ENCODE measurements at places on chromosomes 5 and 9. TPM values are rescaled to one million over a fixed set of nuclear protein-coding genes. Genes with fewer than 3 reads are reported as not detected.

DNA sequence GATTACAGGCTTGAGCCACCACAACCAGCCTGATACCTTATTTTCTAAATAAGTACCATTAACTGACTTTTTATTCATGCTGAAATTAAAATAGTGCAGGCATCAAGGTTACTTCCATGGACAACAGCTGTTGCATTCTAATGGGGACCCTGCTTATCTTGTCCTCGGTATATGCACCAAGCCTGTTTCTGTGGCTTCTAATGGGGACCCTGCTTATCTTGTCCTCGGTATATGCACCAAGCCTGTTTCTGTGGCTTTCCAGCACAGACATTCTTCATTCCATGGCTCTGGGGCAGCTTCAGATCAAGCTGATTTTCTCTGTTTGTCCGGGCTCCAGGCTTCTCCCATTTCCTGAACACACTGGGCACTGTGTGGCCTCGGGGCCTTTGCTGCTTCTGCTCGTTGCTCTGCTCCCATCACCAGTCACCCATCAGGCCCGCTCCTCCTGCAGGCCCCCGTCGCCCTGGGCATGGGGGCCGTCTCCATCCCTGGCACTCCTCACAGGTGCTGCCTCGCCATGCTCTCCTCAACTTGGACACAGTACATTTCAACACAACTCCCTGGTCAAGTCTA, 30.7 kb downstream of the ZNF354A start:
- DNase-seq, result no peak

DNA sequence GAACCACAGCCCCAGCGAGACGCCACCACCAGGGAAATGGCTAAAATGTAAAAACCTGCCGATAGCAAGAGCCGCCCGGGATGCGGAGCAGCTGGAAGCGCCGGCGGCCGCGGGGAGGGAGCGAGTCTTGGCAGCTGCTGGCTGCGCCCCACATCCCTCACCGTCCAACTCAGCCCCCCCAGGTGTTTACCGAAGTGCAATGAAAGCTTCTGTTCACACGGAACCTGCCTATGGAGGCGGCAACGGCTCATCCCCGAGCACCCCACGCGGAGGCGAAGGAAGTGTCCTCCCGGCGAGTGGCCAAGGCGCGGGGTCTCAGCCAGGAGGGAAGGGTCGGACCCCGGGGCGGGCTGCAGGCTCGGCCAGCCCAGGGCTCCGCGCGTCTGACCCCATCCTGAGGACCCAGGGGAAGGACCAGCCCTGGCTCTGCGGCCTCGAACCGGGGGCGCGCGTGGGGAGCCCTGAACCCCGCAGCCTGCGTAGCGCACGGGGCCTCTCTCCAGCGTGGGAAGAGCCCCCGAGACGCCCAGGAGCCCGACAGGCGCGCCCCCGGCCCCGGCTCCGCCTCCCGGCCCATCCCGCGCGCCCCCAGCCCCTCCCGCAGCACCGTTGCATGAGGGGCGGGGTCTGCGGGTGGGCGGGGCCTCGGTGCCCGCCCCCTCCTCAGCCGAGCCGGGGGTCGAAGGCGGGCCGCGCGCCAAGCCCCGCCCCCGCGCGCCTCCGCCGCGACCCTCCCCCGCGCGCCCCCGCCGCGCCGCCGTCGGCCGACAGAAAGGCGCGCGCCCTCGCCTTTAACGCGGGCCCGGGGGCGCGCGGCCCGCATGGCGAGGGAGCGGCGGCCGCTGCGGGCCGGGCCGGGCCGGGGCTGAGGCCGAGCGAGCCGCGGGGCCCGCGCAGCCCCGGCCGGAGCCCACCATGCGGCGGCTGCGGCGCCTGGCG, at the start of gene DIPK1B:
TSS of gene DIPK1B (plus strand) at position 822 of the 939 bp plus-strand sequence. CDS start at position 916, 94 bp downstream.
- DNase-seq, result peak; percentile 57

DNA sequence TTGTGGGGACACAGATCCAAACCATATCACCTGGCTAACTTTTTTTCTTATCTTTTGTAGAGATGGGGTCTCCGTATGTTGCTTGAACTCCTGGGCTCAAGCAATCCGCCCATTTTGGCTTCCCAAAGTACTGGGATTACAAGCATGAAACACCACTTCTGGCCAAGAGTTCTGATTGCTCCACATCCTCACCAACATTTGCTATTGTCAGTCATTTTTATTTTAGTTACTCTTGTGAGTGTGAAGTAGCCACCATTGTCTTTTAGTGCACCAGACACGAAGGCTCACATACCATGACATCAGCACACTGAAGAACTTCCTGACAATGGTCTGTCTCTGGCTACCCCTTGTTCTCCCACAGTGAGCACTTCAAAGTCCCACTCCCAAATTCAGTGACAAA, 17.3 kb downstream of the PLAC8L1 start:
- no peak for DNase-seq

DNA sequence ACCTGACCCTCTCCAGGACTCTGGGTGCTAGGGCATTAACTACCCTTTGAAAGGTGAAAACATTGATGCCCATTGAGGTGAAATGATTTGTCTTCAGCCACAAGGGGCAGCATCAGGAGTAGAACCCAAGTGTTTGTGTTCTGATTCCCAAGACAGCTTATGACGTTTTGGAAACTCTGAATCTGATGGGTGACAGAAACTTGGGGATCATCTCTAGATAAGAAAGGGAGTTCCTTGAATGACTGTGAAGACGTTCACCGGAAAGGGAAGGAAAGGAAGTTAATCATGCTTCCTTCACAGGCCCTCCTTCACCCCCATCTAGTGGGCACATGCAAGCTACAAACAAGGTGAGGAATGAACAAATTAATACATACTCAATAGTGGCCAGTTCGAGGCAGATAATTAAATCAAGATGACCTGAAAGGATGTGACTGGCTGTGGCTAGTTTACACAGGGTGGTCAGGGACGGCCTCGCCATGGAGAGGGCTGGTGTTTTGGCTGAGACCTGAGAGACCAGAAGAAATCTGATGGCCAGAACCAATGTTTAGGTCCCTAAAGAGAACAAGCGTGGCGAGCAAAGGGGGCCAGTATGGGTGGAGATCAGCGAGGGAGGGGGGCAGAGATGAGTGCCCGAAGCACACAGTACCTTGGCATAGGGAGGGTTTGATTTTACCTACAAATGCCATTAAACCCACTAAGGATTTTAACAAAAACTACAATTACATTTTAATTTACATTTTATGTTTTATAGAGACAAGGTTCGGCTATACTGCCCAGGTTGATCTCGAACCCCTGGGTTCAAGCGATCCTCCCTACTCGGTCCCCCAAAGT, 937 bp upstream of the SLC26A2 start:
- peak; percentile 84 for DNase-seq

The AIF1L gene
- total RNA-seq, result 26.4 TPM

The TRAF1 gene
- 1.1 TPM for total RNA-seq

The PTCH1 gene
- 6.9 TPM for total RNA-seq

The RAB3C gene
- total RNA-seq, result 0.17 TPM

The IQGAP2 gene
- 2.7 TPM for total RNA-seq

The OTP gene
- total RNA-seq, result not detected

The ATP6V1G1 gene
- 176 TPM for total RNA-seq
